ENCODE measurements at places on chromosomes 12 and 14.

- no peak for DNase-seq
Measured at GRCh38 chr12:124469193-124469888, 98.1 kb downstream of the NCOR2 start.

DNA sequence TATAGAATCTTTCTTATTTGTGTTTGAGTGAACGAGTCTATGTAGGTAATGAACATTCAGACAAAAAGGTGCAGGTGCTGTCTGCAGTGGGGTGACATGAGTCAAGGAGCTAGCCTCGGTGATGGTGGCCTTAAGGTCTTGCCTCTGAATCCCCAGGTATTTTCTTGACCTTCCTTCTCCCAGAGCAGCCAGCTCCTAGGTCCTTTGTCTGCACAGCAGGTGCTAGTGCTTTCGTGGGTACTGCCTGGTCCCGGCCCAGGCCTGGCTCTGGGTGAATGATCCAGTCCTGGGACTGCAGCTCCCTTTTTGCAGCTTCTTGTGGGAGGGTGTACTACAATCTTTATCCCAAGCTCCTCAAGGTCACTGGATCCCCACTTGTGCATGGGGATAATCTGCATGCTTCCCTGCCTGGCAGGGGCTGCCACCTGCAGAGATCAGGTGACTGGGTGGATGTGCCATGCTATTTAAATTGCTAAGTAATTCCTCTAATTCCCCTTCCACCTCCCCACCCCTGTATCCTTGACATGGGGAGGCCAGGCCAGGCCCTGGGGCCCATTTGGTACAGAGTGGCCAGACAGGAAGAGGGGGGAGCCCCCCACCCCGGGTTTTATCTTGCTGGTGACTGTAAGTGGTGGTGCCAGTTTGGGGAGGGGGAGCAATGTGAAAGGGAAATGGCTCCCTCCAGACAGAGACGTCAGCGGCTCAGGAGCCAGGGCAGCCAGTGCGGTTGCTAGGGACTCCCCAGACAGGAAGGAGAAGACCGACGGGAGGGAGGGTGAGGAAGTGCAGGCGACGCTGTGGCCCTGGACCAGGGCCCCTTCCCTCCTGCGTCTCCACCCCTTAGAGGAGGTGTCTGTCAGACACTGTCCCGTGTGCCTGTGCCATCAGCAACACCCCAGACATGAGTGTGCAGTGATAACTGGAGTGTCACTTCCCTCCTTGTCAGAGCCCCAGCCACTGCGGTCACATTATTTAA lies 6.7 kb downstream of the VASH1 start:
- DNase-seq, result no peak

- no peak for DNase-seq
Measured at GRCh38 chr12:68479896-68480291, 130.8 kb upstream of the RAP1B start.

DNA sequence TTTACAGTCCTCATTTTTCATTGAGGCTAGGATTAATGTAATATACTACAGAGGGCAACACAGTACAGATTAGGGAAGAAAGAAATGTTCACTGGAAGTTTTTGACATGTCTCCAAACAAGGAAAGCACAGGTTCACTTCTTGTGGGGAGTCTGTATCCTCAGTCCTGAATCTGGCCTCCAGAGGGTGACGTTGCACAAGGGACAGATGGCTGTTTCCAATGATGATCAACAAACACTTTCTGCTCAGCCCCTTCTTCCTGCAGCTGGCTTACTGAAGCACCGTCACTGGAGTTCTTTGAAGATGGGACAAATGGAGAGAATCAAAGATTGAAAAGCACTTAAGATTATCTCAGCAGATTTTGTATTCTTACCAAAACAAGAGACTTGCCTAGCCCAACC lies 123.3 kb upstream of the OR4E1 start:
- DNase-seq, result no peak

- no peak for DNase-seq
Measured at GRCh38 chr12:105099356-105099755, 8.2 kb upstream of the WASHC4 start.

DNA sequence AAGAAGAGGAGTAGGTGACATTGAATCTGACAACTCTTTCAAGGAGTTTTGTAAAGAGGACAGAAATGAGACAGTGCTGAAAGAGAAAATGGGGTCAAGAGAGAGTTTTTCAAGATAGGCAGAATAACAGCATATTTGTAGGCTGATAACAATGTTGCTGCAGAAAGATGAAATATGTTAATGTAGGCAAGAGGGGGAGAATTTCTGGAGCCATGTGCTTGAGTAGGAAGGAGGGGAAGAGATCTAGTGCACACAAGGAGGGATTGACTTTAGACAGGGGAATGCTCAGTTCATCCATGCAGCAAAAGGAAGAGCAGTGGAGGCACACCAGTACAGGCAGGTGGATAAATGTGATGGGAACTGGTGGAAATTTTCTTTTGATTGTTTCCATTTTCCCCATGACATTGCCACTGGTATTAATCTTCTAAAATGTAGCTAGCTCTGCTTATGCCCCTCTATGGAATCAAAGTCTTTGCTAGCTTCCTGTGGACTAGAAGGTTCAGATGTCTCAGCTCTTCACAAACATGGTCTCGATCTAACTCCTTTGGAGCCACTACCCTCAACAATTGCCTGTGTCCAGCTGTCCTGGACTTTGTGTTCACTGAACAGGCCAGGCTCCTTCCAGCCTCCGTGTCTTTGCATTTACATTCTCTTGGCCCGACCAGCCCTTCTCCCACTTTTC lies 9.1 kb downstream of the PROX2 start:
- DNase-seq, result no peak

DNA sequence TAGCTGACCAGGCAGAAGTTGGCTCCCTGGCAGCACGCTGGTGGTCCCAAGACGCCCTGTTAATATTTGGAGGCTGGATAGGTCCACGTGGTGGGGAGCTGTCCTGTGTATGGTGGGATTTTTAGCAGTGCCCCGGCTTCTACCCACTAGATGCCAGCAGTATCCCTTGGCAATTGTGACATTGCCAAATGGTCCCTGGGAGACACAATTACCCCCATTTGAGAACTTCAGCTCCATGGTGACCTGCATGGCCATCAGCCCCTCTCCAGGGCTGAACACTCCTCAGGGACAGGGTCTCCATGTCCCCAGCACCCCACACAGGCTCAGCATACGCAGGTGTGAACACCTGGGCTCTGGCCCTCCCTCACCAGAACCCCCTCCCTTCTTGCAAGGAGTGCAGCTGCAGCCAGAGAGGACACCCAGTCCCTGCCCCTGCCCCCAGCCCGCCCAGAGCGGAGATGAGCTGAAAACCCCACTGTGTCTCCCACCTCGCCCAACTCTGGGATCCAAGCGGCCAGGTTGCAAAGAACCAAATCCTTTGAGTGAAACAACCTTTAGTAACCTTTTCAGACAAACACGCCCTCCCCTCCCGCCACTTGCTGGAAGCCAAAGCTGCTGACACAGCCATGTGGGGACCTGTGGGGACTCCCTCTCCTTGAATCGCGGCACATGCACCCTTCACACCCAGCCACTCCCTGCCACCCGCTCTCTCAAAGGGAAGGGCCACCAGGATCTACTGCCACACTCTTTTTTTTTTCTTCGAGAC lies 120.4 kb downstream of the CALM1 start:
- no peak for DNase-seq

GRCh38 chr14:104927432-104927816 lies 2.7 kb downstream of the PLD4 start:
- no peak for DNase-seq

DNA sequence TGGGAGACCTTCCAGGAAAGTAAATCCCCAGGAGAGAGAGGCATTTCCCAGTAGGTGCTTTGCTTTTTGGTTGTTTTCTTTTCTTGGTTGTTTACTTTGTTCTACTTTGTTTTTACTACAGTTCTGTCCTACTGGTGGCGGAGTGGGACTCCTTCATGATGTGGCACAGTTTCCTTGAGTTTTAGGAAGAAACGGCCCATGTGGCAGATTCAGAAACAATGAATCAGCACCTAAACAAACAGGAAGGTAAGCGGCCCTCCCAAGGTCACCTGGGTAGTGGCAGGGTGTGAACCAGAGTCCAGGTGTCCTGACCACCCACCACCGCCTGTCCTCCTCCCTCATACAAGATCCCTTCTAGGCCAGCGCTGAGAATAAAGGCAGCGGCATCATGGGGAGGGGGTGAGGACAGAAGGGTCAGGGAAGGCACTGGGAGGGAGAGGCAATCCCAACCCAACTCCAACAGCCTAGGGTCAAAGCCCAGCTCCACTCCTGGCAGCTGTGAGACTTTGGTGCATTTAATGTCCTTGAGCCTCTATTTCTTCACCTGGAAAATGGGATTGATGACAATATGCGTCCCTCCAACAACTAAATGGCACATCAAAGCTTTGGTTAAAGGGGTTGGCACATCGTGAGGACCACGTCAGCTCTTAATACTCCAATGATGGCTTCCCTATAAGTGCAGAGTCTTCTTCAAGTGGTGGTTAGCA lies 111.5 kb upstream of the BCL2L14 start:
- no peak for DNase-seq

DNA sequence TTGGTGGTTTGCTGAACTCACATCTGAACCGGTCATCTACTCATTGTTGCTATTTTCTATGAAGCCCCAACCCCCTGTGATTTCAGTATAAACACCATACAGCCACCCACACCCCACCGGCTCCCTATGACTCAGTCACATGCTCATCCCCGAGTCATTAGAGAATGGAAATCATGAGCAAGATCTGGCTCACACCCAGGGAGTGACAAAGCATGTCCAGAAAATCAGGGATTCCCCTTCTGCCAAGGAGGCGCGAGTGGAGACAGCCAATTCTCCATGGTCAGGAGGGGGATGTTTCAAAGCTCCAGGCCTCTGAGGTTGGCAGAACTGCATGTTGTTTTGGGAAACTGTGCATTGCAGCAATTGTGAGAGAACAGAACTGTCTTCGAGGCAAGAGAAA lies 657.5 kb upstream of the TBX3 start:
- no peak for DNase-seq
